CD4-positive, alpha-beta T cell treated with Interleukin-2 at 100 ng/mL for 4 hours (primary cell): ENCODE measurements at places on chromosomes 1 and 21.

- no peak for DNase-seq
Measured at GRCh38 chr1:48530727-48531351, 58.8 kb upstream of the SPATA6 start.

DNA sequence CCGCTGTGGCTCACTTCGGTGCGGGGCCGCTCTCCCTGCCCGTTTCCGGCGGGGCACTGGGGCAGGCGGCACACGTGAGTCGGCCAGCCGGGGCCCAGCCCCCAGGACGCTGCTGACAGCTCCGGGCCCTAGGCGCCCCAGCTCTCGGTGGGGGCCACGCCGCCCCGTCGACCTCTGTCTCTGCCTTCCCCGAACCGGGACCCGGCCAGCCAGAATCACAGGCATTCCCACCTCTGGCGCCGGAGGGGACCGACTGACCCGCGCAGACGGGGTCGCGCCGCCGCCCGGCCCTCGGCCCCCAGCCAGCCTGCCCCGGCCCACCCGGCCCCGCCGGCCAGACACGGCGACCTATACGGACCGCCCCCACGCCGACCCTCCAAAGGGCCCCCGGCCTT lies 755 bp downstream of the SCMH1 start:
- DNase-seq, result peak; percentile 34

GRCh38 chr1:151054971-151055547 lies 4.4 kb downstream of the CDC42SE1 start:
- no peak for DNase-seq

- no peak for DNase-seq
Measured at GRCh38 chr1:97905141-97905940, 15.5 kb downstream of the DPYD start.

- DNase-seq, result peak; percentile 91
Measured at GRCh38 chr1:161182214-161182613, 4.9 kb upstream of the B4GALT3 start.

DNA sequence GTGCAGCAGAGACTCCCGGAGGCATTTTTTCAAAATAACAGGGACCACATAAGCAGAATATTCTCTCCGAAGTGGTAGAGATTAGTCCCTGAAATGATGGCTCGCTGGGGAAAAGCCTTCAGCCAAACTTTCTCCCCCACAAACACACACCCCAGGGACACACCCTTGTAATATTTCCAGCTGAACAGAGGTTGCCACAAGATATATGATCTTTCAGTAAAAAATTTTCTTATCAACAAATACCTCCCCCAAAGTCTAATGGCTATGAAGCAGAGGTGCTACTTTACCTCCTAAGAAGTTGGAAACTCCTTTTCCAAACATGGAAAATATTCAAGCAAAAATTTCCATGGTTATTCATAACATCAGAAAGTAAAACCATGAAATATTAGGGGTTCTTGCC lies 190.2 kb upstream of the PALMD start:
- no peak for DNase-seq

DNA sequence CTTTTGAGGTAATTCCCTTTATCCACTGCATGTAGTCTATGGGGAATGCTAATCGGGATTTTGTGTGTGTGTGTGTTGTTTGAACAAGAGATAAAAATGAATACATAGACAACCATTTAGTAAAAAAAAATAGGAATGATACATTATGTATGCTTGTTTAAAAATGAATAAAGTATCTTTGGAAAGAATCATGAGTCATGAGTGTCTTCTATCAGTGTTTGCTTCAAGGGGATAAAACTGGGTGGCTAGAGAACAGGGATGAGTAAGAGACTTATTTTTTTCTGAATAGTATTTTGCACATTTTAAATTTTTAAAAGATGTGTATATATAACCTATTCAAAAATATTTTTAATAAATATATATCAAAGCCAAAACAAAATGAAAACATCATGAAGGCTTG lies 839.4 kb upstream of the ADGRL4 start:
- no peak for DNase-seq

DNA sequence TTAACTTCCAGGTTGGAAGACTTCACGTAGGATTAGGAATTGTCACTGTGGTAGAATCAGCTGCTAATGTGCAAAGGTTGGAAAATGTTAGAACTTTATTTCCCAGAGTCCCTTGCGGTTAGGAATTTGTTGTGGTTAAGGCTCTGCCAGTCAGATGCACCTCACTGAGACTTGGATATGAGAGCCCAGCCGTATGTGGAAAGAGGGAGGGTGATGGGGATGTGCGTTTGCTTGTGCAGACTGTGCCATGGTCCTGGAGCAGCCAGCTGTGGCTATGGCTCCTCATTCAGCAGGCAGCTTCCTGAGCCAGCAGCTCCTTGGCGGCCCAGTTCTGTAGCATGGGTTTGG lies 12.5 kb downstream of the S100A10 start:
- no peak for DNase-seq

- no peak for DNase-seq
Measured at GRCh38 chr1:161046605-161047228, 940 bp upstream of the USF1 start.

- no peak for DNase-seq
Measured at GRCh38 chr1:205179842-205180241, 31.7 kb downstream of the DSTYK start.
